ENCODE measurements at places on chromosomes 5 and 9. TPM values are rescaled to one million over a fixed set of nuclear protein-coding genes. Genes with fewer than 3 reads are reported as not detected.
A peak's percentile ranks its signal among the peaks of the same experiment; 100 is the strongest.

TRUB2 gene
- 104 TPM for total RNA-seq

OR1J2 gene
- total RNA-seq, result not detected

CDH12 gene
- total RNA-seq, result 1.4 TPM

GRM6 gene
- total RNA-seq, result not detected

DNA sequence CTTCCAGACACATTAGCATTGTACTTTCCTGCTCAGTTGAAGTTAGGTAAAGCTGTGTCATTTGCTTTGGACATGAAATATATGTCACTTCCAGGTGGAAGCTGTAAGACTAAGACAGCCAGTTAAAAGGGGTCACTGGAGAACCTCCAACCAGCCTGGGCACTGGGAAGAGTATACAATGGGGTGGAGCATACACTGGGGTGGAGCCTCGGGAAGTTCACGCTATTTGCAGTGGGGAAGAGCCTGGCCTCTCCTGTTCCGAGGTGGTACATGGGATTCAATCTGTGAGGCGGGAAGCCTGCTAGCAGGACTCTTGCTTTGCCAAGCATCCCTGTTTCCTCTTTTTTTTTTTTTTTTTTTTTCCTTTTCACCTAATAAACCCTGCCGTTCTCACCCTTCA is 145.3 kb downstream of the TTC39B start:
- no peak for DNase-seq

DNA sequence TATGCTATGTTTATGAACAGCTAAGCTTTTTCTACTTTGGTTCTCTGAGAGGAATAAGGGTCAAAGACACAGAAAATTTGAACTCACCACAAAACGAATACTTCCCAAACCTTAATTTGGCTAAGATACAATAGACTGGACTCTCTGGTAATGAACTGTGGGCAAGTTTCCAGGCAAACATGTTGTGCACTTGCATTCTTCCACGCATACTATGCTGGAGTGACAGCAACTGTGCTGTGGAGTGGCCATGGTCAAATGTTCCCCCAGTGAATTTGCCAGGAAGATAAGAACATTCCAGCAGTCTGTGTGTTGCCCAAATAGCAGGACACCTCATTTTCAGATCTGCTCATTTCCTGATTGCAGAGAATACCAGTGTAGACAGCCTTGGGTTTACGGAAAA is 275.3 kb upstream of the IL12B start:
- no peak for DNase-seq

GRCh38 chr9:91758491-91758981 is 191.5 kb downstream of the ROR2 start:
- peak; percentile 75 for DNase-seq

C5orf34 gene
- 13.8 TPM for total RNA-seq

SV2C gene
- not detected for total RNA-seq

DMRTA1 gene
- total RNA-seq, result not detected

GRCh38 chr5:177367981-177368868 is 10.5 kb downstream of the RGS14 start:
- DNase-seq, result peak; percentile 62

DNA sequence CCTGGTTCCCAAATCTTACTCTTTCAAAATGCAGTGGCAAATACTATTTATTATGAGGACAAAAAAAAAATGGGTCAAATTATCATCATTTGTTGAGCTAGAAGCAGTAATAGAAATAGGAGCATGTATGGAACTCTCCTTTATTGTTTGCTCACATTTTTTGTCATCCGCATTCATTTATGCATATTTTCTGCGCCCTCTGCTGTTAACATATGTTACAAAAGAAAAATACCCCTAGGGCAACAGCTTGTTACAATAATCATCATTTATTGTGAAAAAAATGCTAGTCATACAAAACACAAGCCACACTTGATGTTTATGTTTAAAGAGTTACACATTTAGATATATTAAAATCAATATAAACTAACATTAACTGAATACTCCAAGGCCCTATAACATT is 328.2 kb downstream of the TUSC1 start:
- DNase-seq, result no peak

DNA sequence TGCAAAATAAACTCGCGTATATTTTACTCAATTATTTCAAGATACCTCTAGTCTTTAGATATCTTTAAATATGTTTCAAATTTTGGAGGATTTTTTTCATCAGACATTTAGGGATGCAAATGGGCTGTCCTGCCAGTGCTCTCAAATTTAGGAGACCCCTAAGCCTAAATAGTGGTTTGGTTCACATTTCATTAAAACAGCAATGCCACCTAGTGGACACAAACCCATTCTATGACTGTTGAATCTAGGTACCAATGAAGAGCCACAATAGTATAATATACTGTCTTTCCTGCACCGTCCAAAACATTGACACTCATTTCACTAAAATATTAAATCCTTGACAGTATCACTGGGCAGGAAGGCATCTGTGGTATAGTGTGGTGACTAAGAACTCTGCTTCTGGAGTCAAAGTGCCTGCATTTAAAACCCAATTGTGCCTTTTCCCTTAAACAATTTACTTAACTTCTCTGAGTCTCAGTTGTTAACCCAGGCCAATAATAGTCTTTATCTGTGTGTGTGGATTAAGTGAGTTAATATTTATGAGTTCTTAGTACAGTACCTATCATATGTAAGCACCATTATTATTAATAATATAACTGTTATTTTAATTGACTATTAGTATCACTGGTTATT is 148.0 kb downstream of the RORB start:
- peak; percentile 9 for DNase-seq

CYLC2 gene
- total RNA-seq, result not detected

- no peak for DNase-seq
Measured at GRCh38 chr9:27489087-27489876, 34.8 kb upstream of the IFNK start.

GRCh38 chr9:109411798-109412352 is 86.2 kb downstream of the PTPN3 start:
- DNase-seq, result peak; percentile 43
